Lung (tissue), 17 donors: ENCODE measurements at places on chromosomes 7 and 10. TPM values are rescaled to one million over a fixed set of nuclear protein-coding genes. Genes with fewer than 3 reads are reported as not detected.

Gene FOXI2
- polyA plus RNA-seq: not detected

Gene PTN
- polyA plus RNA-seq: 1.0 TPM

Gene BLNK
- 5.0 TPM for polyA plus RNA-seq

Gene AQP1
- 527 TPM for polyA plus RNA-seq

Gene CCL24
- polyA plus RNA-seq: 1.1 TPM

Gene HOXA10
- 0.26 TPM for polyA plus RNA-seq

Gene STAM
- polyA plus RNA-seq: 15.5 TPM

Gene C10orf62
- not detected for polyA plus RNA-seq

Gene NOM1
- polyA plus RNA-seq: 12.4 TPM

Gene C10orf88
- 5.2 TPM for polyA plus RNA-seq

Gene JAZF1
- 5.2 TPM for polyA plus RNA-seq

Gene TRIM73
- 1.2 TPM for polyA plus RNA-seq

Gene TTYH3
- polyA plus RNA-seq: 14.3 TPM

Gene HABP2
- polyA plus RNA-seq: 0.14 TPM

Gene TRIM50
- polyA plus RNA-seq: 0.02 TPM

Gene DOCK1
- 13.3 TPM for polyA plus RNA-seq

Gene MSMB
- 62.7 TPM for polyA plus RNA-seq
